ENCODE measurements at places on chromosomes 16 and 17.

GRCh38 chr16:27154705-27155521 is 48.4 kb upstream of the KDM8 start:
- DNase-seq: peak; percentile 77

- DNase-seq: no peak
Observed at GRCh38 chr17:39599004-39599664, 8.6 kb downstream of the NEUROD2 start.

GRCh38 chr16:73034374-73034773 is 13.6 kb downstream of the ZFHX3 start:
- no peak for DNase-seq

DNA sequence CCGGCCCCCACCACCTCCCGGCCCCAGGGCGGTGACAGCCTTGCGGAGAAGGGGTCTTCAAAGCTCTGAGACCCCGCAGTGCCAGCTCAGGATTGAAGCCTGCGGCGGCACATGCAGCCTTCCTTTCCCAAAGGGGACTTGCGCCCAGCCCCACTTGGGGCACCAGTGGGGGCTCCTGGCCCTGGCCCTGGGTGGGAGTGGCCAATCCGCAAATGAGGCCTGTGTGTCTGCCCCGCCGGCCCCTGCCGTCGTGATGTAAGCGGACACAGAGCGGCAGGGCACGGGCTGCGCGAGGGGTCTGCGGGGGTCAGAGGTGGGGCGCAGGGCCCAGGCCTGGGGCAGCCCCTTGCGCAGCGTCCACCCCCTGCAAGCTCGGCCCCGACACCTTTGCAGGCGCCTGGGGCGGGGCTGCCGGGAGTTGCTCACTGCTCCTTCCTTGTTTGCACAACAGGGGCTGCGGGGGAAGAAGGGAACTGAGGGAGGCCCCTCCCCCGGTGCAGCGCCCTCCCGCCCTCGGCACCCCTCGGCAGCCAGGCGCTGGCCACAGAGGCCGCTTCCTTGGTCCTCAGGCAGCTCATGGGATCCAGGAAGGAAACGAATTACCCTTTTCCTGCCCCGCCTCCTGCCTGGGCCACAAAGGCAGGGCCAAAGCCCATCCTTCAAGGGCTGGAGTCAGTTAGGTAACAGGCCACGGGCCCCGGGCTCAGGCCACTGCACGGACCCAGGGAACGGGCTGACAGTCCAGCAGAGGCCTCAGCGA is 2.9 kb downstream of the SLC16A3 start:
- no peak for DNase-seq

- peak; percentile 35 for DNase-seq
Observed at GRCh38 chr17:18235743-18236256, 10.4 kb downstream of the LLGL1 start.

DNA sequence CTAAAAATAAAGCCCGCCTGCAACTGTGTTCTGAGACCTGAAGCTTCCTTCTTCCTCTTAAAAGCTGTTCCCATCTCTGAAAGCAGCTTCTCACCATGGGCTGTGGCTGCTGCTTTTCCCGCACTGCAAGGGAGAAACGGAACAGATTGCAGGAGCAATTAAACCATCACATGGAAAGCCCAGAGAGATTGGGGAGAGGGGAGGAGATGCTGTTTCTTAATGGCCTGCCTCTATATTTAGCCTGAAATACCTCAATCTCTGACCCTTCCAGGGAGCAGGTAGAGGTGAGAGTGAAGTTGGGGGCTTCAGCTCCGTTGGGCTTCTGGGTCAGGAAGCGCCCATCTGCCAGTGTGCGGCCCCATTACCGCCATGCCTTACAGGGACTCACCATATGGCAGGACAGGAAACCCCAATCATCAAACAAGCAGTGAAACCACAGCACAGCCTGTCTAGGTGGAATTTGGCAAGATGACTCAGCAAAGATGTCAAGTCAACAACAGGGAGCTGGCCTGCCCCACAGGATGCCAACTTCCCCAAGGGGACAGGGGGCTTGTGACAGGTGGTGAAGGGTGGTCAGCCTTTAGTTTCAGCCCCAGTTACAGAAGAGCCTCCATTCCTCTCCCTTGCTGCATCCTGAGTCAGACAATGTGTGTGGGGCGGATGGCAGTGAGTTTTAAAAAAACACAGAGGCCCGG is 286.6 kb upstream of the CCL2 start:
- DNase-seq: peak; percentile 7

GRCh38 chr17:49386373-49386772 is 24.3 kb upstream of the ZNF652 start:
- DNase-seq: no peak

- DNase-seq: peak; percentile 71
Observed at GRCh38 chr17:27544350-27545131, 86.4 kb upstream of the LGALS9 start.

DNA sequence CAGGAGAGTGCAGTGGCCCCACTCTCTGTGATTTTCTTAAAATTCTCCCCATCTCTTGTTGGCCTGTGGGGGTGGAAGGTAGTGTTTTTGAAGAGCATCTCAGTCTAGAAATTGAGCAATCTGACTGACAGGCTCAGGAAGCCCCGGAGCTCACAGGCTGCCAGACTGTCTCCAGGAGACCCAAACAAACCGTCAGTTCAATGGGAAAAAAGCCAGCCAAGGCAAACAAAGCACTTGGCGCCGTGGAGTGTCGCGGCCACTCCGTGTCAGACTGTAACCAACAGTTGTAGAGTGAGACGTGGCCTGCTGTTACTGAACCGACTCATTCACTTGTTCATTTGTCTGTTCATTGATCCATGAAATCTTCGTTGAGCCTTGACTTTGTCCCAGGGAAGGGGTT is 33.7 kb downstream of the RGS9 start:
- DNase-seq: no peak

GRCh38 chr17:72336026-72336803 is 215.4 kb downstream of the SOX9 start:
- DNase-seq: no peak

- DNase-seq: no peak
Observed at GRCh38 chr16:23852794-23853562, 17.2 kb downstream of the PRKCB start.

- no peak for DNase-seq
Observed at GRCh38 chr17:83042522-83043158, 36.8 kb upstream of the METRNL start.

GRCh38 chr17:12918142-12918541 is 99.7 kb downstream of the ELAC2 start:
- no peak for DNase-seq

DNA sequence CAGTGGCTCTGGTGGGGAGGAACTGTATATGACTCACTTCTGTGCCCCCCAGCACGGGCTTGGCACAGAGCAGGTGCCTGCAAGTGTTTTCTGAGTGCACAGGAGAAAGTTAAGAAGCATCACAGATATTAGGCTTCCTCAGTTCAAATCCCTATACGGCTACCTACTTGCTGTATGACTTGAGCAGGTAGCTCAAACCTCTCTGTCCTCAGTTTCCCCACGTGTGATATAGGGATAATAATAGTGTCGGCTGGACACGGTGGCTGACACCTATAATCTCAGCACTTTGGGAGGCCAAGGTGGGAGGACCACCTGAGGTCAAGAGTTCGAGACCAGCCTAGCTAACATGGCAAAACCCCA is 95.7 kb downstream of the C16orf78 start:
- DNase-seq: no peak

DNA sequence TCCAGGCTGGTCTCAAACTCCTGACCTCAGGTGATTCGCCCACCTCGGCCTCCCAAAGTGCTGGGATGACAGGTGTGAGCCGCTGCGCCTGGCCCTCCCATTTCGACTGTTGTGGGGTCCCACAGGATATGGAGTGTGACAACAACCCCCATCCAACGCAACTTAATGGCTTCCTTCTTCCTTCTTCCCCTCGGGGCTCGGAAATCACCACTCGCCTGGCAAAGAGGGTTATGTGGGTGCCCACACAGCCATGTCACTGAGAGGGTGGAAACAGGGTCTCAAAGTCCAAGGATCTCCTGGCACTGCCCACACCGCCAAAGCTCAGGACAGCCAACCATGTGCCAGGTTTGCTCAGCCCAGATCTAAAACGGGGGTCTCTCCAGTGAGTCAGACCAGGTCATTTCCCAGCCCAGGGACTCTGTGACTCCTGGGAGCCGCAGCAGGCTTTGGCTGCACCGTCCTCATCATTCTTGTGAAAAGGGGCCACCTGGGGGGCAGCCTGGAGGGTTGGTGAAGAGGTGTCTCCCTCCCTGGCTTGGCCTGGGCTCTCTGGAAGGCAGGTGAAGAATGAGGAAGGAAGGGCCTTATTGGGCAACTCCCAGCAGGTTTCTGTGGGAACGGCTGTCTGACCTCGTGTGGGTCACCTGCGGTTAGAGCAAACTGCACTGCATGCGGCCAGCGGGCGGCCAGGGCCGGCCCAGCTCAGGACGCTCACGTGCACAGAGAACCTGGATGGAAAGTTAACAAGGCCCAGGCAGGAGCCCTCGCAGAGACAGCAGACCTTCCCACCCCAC is 25.3 kb upstream of the LITAF start:
- DNase-seq: no peak

GRCh38 chr17:17001874-17002520 is 30.1 kb upstream of the TNFRSF13B start:
- DNase-seq: peak; percentile 79

DNA sequence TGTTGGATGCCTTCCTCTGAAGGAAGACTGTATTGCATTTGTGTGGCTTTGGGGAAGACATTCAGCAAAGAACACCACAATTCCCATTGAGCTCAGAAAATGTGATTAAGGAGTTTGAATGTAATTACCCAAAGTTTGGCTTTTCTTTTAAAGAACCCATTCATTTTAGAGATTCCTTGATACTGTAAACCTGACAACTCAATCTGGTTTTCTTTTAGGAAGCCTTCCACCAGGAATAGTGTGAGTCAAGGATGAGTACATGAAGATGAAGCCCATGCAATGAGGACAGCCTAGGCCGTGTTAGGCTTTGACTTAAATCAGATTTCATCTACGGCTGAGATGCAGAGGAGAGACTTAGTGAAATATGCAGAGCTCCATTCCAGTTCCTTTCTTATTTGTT is 271.7 kb upstream of the TBX2 start:
- DNase-seq: no peak

DNA sequence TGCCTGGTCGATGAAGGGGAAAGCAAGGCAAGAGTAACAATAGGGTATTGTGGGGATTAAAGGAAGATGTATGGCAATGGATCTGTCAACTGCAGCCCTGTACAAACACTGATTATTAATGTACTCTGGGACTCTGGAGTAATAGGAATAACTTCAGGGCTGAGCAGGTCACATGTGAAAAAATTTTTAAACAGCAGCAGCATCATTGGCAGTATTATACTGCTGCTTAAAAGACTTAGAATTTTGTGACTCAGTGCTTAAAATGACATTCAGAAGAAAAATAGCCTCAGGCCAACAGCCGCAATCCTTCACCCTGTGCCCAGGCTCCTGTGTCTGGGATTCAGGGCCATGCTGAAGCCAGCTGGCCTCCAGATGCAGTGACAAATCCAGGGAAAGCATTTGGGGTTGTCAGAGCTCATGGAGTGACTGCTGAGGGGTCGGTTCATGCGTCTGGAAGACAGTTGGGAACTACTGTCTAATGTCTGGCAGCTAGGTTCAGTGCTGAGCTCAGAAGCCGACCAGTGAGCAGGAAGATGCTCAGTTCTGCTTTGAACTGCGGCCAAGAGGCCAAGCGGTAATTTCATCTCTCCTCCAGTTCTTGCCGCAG is 22.2 kb downstream of the TEX2 start:
- DNase-seq: no peak

GRCh38 chr17:63435681-63436522 is 10.2 kb downstream of the CYB561 start:
- DNase-seq: no peak

GRCh38 chr17:37844158-37844976 is 79.8 kb upstream of the TBC1D3K start:
- DNase-seq: peak; percentile 52

GRCh38 chr17:58289869-58290268 is 9.1 kb upstream of the MPO start:
- no peak for DNase-seq

DNA sequence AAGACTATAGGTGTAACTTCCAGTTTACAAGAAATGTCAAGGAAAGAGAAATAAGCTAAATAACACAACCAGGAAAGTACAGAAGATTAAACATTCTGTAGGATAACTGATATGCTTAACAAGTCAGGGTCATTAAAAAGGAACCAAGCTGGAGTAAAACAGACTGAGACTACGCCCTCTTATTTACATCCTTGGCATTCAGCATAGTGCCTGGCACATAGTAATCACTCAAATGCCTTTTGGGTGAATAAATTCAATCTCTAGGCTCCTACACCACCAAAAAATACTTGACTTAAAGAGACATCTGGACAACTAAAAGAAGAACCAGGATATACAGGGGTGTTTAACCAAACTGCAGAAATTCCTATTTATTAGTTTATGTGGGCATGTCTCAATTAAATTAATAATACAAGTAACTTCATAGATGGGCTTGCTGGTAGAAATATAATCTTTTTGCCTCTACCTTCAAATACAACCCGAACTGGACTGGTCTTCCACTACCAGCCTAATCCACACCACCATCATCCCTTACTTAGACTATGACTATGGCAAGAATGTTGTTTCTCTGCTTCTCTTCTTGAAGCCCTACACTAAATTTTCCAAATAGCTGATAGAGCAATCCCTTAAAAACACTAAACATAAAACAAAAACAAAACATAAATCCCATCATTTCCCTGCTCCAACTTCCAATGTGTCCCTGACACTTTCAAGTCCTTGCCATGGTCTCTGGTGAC is 47.7 kb upstream of the ULK2 start:
- no peak for DNase-seq

DNA sequence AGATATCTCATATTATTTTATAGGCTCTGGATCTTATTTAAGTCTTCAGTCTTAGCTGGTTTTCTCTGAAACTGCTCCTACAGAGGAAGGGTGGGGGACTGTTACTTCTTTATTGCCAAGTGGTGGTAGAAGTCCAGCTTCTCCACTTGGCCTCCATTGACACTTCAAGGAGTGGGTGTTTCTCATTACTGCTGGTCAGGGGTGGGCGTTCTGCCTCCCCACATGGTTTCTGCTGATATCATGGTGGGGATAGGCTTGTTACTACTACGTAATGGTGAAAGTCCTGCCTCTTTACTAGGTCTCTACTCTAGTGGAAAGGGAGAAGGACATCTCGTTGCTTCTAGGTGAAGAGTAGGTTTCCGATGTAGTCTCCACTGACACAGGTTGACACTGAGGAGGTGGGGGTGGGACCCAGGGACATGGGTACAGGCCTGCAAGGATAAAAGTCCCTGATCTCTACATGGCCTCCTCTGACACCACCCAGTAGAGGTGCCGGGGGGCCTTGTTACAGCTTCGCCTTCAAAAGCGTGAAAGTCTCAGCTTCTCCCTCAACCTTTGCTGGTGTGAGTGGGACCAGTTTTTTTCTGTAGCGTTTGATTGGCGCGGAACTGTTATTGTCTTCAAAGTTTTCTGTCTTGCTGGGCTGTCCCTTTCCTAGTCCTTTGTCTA is 20.3 kb downstream of the PRAC1 start:
- DNase-seq: no peak

GRCh38 chr17:69959283-69959682 is 115.7 kb upstream of the KCNJ16 start:
- DNase-seq: no peak

Measured in stimulated activated CD4-positive, alpha-beta T cell treated with anti-CD3 and anti-CD28 coated beads, Interleukin-4, amount 100 ng/mL, for 24 hours (primary cell).